ENCODE measurements at places on chromosomes 7 and 10.

DNA sequence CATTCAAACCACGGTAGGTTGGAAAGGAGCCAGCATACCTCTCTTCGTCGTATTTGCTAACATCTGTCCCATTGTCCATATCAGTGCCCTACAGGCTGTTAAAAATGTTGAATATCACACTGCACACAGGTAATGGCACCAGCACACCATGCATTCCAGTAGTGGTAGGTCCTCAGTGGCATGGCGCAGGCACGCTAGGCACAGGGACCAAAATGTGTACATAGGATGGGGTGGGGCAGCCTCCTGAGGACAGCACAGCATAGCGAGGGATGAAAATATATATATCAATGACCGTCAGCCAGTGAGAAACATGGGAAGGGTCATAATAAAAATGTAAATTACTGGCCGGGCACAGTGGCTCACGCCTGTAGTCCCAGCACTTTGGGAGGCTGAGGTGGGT is 99.9 kb upstream of the CTBP2 start:
- DNase-seq: no peak

DNA sequence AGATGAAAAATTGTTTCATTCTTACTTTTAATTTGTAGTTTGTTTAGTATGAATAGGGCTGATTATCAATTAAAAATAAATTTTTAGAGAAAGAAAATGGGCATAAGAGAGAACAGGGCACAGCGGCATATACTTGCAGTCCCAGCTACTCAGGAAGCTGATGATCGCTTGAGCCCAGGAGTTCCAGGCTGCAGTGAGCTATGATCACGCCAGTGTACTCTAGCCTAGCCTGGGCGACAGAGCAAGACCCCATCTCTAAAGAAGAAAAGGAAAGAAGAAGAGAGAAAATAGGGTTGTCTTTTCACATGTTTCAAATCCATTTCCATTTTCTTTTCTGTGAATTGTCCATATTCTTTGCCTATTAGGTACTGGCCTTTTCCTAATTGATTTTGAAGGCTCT is 8.0 kb downstream of the SMURF1 start:
- no peak for DNase-seq

DNA sequence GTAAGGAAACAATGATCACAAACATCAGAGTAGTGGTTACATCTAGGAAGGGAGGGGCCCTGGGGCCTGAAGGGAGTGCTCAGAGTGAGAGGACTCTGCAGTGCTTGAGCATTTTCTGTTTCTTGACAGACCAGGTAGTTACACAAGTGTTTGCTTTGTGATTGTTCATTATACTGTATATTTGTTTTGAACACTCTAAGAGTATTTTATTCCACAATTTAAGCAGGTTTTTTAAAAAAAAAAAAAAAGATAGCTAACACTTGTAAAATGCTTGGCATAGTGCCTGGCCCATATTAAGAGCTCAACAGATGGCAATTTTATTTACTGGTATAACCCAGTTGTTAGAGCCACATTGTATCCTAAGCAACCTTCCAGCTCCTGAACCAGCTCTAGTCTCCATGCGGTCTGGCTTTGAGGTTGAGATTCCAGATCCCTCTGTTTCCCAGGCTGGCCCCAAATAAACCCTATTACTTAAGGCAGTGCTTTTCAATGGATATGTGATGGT is 20.1 kb upstream of the ATXN7L1 start:
- DNase-seq: no peak

GRCh38 chr10:77004917-77005564 is 632.6 kb downstream of the KCNMA1 start:
- DNase-seq: no peak

- DNase-seq: no peak
These were observed 15.3 kb downstream of the CALML3 start for GRCh38 chr10:5540080-5540479.

- DNase-seq: no peak
These were observed 7.8 kb downstream of the RNF216 start for GRCh38 chr7:5773661-5774086.

DNA sequence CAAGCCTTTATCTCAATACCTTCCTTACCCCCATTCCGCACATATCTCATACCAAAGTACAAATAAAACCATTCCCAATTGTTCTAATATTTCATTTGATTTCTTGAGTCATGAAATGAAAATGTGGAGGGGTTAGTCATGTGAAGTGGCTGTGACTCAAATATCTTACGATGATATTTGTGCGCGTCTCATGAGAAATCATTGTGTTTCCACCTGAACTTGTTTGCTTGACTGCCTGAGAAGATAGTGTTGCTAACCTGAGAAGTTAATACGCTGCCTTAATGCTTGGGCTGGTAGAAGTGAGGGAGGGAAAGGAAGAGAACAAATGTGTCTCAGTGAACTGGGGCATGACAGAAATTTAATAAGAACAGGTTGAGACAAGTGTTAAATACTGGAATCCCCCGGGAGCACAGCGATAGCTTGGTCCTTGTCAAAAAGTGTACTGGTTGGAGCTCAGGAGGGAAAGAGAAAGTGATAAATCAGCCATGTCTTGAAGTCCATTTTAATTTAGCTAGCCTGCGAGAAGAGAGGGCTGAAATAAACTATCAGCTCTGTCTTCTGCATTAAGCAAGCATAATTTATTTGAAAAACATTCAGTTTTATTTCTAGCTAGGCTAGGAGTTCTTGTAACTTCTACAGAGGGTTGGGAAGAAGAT is 7.2 kb upstream of the EPHA1 start:
- DNase-seq: no peak

DNA sequence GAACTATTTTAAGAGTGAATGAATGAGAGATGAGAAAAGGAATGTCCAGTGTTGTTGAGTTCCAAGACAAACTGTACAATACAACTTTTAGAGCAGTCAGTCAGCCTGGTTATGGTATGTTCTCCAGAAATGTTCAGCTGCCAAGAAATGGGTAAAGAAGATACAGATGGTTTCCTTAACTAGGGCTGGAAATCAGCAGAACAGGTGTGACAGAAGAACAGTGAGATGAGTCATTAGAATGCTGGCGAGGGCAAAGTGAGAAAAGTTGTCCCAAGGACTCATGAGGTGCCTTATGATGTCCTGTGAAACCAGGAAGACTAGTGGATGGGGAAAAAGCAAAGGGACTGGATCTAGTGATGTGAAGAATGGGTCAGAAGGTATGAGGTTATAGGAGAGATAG is 20.8 kb upstream of the SEPTIN7 start:
- DNase-seq: no peak

Data from GOT3 (cell line).